ENCODE measurements at places on chromosomes 16 and 17.

GRCh38 chr17:77470800-77471733 lies 330.3 kb downstream of the SEC14L1 start:
- peak; percentile 71 for DNase-seq

- DNase-seq: peak; percentile 9
Measured at GRCh38 chr17:37608351-37609169, 658 bp downstream of the SYNRG start.

GRCh38 chr17:82222816-82223215 lies 6.0 kb upstream of the SLC16A3 start:
- no peak for DNase-seq

DNA sequence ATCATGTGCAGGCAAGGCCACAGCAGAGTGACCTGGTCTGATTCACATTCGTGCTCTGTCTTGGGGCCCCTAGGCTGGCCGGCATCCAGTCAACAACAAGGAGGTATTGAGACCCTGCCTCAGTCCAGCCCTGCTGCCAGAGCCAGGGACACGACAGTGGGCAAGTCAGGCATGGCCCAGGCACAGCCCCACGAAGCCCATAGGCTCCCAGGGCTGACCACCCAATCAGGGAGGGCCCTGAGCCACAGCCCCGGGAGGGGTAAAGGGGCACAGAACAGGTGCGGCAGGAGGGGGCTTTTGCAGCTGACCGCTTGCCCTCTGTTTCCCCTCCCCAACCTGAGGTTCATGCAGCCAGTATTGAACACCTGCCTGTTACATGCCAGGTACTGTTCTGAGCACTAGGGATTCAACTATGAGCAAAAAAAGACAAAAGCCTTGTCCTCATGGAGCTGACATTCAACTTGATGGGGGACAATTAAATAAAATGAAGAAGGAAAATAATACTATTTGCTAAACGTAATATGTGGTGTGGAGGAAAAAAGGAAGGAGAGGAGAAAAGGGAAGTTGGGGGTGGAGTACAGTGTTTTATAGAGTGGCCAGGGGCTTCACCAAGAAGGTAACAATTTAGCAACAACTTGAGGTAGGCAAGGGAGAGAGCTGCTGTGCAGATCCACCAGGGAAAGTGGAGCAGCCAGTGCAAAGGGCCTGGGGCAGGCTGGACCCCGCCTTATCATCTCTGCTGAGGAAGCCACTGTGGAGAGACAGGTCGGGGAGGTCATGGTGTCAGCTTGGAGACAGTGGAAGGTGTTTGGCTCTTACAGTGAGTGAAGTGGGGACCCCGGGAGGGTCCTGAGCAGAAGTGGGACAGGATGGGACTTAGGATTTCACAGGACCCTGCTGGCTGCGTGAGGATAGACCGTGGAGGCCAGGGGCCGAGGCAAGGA lies 6.1 kb downstream of the DRC3 start:
- no peak for DNase-seq

GRCh38 chr16:65679785-65680184 lies 557.9 kb upstream of the CDH11 start:
- no peak for DNase-seq

DNA sequence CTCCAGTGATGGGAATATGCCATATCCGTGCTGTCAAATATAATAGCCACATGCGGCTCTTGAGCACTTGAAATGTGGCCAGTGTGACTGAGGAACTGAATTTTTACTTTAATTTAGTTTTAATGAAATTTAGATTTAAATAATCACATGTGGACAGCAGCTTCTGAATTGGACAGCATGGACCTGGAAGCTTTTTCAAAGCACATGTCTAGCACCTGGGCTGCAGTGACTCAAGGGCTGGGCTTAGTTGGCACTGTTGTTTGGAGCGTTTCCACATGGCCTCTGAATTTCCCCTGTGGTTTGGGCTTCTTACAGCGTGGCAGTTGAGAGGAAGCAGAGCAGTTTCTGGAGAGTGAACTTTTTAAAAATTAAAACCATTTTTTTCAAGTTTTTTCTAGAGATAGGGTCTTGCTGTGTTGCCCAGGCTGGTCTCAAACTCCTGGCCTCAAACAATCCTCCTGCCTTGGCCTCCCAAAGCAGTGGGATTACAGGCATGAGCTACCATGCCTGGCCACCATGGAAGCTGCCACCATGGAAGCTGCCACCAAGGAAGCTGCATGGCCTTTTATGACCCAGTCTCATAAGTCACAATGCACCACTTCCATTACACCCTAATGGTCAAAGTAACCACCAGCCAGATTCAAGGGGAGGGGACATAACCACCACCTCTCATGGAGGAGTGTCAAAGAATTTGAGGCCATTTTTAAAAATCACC lies 6.7 kb upstream of the TOB1 start:
- no peak for DNase-seq

- no peak for DNase-seq
Measured at GRCh38 chr16:84169765-84170310, 17.0 kb downstream of the TAF1C start.

DNA sequence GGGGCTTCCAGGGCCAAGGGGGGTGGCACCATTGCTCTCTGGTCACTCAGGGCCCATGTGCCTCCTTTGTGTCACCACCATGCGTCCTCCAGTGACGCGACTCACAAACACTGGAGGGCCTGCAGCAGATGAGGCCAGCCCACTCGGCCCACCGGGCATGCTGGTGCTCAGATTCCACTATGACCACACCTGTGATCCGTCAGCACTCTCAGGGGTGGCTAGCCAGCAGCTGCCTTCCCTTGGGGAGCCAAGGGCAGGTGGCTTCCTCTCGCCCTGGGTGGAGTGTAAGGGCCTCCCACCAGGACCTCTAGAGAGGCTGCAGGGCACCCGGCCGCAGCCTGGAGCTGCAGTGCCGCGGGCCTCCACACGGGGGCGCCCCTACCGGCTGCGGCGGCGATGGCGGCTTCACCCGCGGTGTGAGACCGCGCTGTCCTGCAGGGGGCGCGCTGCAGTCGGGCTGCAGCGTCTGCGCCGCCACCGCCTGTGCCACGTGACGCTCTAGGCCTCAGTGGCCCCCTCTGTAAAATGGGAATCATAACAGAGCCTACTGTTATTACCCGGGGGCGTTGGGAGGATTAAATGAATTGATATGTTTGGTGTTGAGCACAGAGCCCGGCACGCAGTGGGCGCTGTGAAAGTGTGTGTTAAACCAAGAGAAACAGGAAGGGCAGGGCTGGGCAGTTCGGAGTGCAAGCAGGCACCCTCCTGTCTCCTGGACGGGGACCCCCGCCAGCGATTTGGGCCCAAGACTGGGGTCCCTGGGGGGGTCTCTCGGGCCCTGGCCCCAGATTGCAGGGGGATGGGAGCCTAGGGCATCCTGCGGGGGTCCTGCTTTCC lies 192.4 kb upstream of the GSE1 start:
- no peak for DNase-seq

DNA sequence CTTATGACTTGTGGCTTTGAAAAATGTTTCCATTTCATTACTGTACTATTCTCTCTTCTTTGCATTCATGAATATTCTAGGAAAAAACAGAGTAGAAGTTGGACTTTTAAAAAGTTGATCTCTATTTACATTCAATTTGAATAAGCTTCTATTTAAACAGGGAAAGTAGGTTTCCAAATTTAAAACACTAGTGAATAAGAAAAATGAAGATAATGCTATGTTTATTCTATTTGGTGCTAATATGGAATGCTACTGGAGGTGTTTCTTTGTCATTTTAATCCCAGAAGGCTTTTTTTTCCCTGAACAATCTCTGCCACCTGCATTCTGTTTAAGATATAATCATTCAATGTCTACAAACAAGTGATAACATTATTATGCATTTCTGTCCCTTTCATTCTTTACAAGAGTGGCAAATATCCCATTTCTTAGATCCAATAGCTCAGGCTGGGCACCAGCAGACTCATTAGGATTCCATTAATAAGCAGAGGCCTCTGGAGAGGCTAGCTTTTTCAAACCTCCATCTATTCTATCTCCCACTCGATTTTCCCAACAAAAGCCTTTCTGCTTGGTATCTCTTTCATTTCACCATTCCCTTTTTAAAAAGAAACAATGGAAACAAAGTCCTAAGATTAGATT lies 1001.6 kb upstream of the CDH8 start:
- DNase-seq: no peak

DNA sequence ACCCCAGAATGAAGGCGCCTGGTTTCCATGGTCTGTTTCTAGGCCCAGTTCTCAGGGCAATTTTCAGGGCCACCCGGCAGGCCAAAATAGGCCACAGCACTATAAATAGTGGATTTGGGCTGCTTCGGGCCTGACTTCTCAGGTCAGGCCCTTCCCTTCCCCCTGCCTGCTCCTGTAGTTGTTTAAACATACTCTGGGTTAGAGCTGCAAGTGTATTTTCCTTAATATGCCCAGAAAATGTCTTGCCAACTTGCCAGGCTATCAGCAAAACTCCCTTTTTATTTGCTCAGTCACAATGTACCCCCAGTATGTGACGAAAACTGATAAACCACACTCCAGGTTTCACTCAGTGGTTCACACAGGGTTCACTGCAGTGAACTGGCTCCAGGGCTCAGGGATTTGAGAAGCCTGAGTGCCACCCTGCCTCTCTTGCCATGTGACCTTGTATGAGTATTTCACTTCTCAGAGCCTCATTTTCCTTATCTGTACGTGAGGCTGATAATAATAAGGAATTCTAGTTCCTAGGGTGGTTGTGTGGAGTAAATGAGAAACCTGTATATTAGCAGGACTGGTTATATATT lies 76.5 kb downstream of the GPRC5B start:
- DNase-seq: no peak

GRCh38 chr16:54009464-54010176 lies 277.0 kb downstream of the IRX3 start:
- no peak for DNase-seq

DNA sequence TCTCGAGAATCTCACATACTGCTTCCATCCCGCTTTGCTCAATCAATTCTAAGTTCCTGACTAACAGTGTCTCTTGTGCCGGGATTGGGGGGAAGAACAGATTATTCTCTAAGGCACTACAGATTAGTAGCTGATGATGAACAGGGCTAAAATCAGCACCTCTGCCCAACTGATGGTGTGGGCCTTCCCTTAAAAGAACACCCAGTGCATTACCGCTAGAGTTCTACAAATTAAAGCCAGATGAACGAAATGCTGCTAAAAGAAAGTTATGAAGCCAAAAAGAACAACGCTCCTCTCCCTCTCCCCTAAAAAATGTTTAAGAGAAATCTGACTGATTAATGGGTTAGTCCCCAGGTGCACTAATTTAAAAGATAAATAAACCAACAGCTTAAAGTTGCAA lies 4.4 kb downstream of the CDC27 start:
- no peak for DNase-seq

GRCh38 chr16:53947642-53948041 lies 243.7 kb downstream of the FTO start:
- no peak for DNase-seq

- no peak for DNase-seq
Measured at GRCh38 chr17:68054296-68054900, 18.9 kb downstream of the KPNA2 start.

- DNase-seq: no peak
Measured at GRCh38 chr16:79336437-79337229, 263.9 kb downstream of the MAF start.

- DNase-seq: no peak
Measured at GRCh38 chr16:17104654-17105053, 366.1 kb downstream of the XYLT1 start.

DNA sequence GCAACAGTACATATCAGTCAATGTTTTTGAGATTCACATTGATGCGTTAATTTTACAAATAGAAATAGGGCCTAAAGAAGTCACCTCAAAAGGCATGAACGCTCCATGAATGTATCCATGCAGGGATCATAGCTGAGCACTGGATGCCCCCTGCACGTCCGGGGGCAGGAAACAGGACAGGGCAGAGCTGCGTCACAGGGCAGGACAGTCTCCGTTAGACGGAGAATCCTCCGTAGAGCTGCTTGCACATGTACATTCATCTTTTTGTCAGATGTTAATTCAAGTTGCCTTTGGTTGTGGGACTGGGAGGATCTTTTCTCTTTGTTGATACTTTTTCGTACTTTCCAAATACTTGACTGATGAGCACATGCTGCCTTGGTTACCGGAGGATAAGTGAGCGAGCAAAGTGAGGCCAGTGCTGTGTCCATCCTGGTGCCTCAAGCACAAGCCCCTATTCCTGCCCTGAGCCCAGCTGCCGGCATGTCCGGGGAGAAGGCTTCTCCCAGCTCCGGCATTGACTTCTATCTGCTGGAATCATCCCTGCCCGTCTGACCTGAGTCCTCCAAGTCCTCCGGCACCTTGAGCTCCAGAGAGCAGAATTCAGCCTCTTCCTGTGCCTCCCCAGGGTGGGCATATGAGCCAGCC lies 15.0 kb downstream of the GAA start:
- no peak for DNase-seq

- DNase-seq: no peak
Measured at GRCh38 chr17:57887161-57887560, 37.3 kb upstream of the MRPS23 start.

- DNase-seq: no peak
Measured at GRCh38 chr16:88384222-88385111, 1.7 kb downstream of the ZNF469 start.

DNA sequence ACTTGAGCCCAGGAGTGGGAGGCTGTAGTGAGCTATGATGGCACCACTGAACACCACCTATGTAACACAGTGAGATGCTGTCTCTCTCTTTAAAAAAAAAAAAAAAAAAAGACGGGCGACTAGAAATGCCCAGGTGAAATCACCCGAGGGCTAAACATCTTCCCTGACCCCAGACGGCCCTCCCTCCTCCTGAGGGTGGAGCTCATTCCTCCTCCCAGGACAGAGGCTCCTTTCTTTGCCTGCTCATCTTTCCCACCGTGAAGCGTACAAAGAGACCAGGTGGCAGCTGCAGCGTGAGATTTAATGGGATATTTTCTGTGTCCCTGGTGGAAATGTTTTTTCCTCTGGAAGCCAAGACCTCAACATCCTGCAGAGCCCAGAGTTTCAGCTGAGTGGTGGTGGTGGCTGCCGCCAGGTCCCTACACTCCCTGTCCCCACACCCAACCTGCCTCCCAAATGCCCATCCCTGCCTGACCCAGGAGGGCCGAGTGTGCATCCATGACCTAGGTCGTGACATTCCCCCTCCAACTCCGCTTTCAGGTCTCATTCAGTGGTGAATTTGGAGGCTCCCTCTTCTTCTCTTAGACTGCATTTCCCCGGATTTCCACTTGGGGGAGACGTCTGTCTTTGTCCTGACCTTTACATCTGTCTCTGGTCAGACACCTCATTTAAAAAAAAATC lies 14.4 kb upstream of the GPRC5B start:
- no peak for DNase-seq

GRCh38 chr16:66605979-66606751 lies 1.7 kb downstream of the CMTM3 start:
- no peak for DNase-seq

- no peak for DNase-seq
Measured at GRCh38 chr16:56889206-56889605, 24.2 kb downstream of the SLC12A3 start.

DNA sequence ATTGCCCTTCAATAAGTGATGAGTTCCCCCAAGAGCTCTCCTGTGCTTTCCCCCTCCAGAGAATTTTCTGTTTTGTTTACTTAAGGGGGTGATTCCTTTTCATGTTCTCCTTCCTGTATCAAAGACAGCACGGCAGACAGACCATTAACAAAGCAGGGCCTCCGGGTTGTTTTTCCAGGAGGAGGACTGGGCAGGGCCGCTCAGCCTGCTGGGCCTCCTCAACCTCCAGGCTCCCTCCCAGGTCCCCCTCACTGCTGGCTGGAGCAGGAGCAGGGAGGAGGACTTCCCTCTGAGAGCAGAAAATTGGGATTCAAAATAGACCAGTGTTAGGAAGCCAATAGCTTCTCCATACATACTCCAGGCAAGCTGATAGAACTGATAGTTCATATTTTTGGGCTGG lies 20.4 kb downstream of the SDK2 start:
- DNase-seq: no peak

- DNase-seq: no peak
Measured at GRCh38 chr16:21268236-21268635, 9.9 kb downstream of the CRYM start.

Measured in NT2/D1 (cell line).